ENCODE measurements at places on chromosomes 13 and 19.

- no peak for DNase-seq
These were observed 327.5 kb upstream of the DACH1 start for GRCh38 chr13:72194523-72194922.

DNA sequence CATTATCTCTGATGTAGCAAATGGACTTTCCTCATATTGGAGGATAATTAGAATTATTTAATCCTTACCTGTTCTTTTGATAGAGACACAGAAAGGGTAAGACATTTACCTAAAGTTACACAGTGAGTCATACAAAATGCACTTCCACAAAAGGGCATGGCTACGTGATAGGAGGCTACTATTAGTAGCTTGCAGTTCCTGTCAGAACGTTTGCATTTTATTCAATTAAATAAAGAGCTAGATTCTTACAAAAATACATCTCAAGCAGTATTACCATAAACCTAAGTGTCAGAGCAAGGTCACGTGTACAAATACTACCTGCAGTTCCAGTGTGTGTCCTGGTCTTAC lies 120.6 kb downstream of the ESD start:
- DNase-seq, result no peak

DNA sequence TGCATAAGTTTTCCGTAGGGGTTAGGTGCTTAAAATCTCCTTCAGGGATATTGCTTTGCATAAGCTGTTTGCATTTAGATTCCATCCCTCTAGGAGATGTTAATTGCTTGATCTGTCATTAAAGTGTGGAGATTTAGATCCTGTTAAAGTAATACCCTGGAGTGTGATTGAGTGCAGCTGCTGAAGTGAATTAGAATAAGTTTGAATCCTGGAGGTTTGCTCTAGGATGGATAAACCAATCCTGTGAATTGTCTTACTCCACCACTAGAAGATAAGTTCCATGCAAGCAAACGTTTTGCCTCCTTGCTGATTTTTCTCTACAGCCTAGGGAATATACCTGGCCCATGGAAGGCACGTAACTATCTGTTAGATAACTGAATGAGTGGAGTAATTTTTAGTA lies 1487.2 kb upstream of the PRR20A start:
- no peak for DNase-seq

GRCh38 chr19:48344892-48345291 lies 18.8 kb downstream of the TMEM143 start:
- DNase-seq, result no peak

DNA sequence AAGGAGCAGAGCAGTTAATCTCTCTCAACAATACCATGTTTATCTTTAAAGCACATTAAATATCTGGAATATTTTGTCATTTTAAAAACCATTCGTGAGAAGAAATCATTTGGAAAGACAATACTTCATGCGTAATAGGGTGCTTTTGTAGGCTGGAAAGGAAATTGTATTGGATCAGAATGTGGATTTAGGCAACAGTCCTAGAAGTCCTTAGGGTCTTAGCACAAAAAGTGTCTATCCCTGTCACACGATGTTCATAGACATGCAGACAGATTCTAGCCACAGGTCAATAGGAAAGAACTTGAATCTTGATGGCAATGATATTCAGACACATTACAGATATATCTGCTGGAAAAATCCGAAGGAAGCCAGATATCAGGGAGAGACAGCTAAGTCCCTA lies 156.0 kb downstream of the KCTD12 start:
- DNase-seq, result peak; percentile 90

- no peak for DNase-seq
These were observed 77.9 kb downstream of the ZNF536 start for GRCh38 chr19:30450100-30450499.

DNA sequence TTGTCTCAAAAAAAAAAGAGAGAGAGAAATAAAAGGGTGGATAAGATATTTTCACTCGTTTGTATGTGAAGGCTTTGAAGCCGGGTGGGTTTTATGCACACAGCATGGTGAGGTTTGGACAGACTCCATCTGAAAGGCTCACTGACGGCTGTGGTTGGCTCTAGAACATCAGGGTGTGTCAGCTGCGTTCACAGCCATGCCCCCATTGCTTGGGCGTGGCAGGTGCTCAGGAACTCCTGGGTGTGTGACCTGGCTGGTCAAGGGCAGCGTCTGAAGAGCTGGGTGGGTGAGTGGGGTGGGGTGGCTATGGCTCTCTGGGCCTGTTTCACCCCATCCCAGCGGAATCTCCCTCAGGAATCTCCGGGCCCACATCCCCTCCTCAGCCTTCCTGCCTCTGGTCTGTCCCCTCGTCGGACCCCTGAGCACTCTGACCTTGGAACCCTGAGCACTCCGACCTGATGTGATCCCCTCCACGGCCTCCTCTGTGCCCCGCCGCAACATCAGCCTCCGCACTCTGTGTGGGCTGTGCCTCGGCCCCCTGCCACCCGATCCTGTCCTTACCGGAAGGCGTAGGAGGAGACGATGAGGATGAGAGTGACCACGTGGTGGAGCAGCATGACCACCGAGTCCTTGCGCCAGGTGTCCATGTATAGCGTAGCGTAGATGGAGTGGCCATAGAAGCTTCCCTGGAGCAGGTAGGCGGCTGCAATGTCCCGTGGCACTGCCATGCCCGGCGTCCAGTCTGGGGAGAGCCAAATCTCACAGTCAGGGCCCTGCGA lies 12.2 kb downstream of the CERS1 start:
- DNase-seq, result no peak

GRCh38 chr19:35675589-35676140 lies 9.3 kb downstream of the UPK1A start:
- DNase-seq, result no peak
